H1 (cell line): ENCODE measurements at places on chromosomes 3 and 15. TPM values are rescaled to one million over a fixed set of nuclear protein-coding genes. Genes with fewer than 3 reads are reported as not detected.
A peak's percentile ranks its signal among the peaks of the same experiment; 100 is the strongest.

Gene ESYT3
- 7.0 and 7.3 TPM in 2 replicates for total RNA-seq

GRCh38 chr3:14798231-14798630 lies 20.5 kb upstream of the FGD5 start:
- DNase-seq: no peak

DNA sequence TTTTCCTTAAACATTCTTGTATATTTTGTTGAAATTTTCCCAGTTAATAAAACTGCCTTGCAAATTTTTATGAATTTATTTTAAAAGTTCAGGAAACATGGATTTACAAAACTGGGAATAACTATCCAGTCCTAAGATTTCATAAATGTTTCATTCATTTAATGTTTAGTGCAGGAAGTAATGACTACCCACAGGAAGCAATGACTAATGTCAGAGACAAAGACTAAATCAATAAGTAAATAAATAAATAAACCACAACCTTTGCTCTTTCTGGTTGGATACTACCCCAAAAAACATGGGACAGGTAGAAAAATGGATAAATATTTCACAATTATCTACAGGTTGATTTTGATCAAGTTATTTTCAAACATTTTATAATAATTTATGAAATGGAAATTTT lies 48.8 kb upstream of the TMCO5A start:
- no peak for DNase-seq

Gene TSEN2
- 22.4 and 22.6 TPM in 2 replicates for total RNA-seq

DNA sequence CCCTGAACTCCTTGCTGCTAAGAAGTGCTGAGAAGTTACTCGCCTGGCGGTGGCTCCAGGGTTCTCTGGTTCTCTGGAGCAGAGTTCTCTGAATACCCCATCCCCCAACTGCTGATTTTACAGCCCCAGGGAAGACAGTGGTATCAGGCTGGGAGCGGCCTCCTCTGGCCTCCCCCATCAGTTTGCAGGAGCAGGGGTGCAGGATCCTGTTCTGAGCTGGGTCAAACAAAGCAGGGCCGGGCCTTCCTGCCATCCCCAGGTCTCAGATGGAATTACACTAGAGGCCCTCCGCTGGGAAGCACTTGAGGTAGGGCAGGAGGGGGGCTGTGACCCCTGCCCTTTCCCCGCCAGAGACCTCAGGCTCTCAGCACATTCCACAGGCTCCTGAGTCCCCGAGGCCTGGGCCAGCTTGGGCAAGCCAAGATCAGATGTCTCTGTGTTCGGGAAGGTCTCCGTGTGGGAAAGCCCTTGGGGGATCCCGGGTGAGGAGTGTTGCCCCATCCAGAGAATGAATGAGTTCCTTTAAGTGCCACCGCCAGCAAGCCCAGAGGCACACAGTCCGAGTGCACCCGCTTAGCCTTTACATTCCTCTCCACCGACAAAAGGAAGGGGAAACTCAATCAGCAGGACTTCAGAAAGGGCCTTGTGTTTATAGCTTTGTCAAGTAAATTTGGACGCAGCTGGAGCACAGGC lies 149.9 kb downstream of the LRRK1 start:
- peak; percentile 94 for DNase-seq

DNA sequence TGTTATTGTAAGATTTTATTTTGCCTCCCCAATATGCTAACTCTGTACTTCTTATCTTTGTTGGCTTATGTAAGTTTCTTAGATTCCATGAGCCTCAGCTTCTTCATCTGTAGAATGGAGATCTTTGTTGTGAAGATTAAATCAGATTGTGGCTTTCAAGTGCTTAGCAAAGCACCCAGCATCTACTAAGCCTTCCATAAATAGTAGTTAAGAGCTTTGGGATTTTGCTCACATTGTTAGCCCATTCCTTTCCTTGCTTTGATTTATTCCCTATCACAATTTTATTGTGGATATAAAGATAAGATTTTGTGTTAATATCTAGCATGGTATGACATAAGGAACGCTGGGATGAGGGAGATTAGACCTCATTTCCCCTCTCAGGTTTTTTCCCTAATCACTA lies 501.4 kb downstream of the PYDC2 start:
- no peak for DNase-seq

DNA sequence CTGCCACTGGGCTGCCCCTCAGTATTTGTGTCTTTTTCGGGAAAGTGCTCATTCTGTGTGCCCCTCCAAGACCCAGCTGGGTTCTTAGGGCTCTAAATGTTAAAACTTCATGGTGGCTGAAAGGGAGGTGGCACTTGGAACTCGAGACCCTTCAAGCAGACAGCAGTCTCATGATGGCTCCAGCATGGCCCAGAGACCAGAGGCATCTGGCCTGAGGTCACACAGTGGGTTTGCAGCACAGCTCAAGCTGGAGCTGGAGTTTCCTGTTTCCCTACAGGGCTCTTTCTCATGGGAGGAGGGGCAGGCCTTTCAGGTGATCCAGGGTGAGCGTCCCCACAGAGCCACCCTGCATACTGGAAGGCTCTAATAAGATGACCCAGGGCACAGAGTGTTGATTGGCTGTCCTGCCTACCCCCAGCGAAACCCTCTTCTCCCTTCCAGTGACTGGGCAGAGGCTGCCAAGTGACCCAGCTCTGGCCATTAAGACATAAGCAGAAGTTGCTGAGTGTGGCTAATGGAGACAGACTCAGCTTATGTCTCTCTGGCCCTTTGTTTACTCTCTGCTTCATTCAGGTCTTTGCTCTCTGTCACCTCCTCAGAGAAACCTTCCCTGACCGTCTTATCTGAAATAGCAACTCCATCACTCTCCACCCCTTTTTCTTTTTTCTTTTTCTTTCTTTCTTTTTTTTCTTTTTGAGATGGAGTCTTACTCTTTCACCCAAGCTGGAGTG lies 166.6 kb upstream of the SMAD3 start:
- DNase-seq: no peak

Gene FHIT
- 1.8 and 3.2 TPM in 2 replicates for total RNA-seq
